ENCODE measurements at places on chromosomes 2 and 18. TPM values are rescaled to one million over a fixed set of nuclear protein-coding genes. Genes with fewer than 3 reads are reported as not detected.

GRCh38 chr2:82879803-82880202 lies 1579.3 kb downstream of the SUCLG1 start:
- no peak for DNase-seq

DNA sequence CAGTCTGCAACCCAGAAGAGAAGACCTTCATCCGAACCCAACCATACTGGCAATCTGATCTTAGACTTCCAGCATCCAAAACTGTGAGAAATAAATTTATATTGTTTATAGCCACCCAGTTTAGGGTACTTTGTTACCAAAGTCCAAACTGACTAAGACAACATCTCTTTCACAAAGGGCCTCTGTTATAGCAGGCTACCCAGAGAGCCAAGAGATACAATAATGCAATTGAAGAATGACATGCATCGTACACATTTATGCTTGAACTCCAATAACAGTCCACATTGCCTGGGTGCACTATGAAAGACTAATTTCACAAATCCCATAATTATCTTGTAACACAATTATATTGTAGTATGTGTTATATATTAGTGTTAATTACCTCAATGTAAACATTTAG lies 39.1 kb upstream of the ANKRD44 start:
- no peak for DNase-seq

- DNase-seq: no peak
These were observed 101.9 kb downstream of the ACTR2 start for GRCh38 chr2:65329525-65329924.

GRCh38 chr18:78984941-78985784 lies 5.5 kb downstream of the SALL3 start:
- DNase-seq: peak; percentile 16

Gene ALLC
- total RNA-seq: not detected

DNA sequence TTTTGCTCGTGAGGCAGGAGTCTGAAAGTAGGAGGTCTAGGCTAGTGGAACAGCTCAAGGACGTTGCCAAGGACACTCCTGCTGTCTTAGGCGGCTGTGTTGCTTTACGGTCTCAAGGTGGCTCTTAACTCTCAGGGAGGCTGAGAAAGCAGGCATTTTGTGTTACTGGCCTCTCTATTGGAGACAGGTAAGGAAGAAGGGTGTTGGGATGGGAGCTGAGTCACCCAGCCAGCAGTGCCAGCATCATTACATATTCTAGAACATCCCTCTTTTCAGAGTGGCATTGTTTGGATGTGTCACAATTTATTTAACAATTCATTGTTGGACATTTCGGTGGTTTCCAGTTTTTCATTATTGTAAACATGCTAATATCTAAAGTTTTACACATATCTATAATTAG lies 30.8 kb upstream of the TMEM214 start:
- DNase-seq: no peak

DNA sequence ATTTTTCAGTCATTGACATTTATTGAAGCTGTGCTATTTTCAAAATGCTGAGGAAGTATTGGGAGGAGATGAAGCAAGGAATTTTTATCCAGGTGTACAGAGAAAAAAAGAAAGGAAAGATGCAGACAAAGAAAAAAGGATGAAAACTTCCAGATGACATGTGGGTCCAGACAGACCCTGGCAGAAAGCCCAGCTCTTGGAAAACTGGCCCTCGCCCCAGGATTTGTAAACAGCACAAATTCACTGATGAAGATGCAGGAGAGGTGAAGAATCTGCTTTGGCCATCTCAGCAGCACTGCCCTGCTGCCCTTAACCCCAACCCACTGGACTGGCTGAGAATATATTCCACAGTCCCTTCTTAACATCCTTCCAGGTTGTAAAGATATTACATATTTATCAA lies 12.5 kb downstream of the TACR1 start:
- peak; percentile 11 for DNase-seq

- no peak for DNase-seq
These were observed 162.6 kb downstream of the QPCT start for GRCh38 chr2:37507051-37507410.

DNA sequence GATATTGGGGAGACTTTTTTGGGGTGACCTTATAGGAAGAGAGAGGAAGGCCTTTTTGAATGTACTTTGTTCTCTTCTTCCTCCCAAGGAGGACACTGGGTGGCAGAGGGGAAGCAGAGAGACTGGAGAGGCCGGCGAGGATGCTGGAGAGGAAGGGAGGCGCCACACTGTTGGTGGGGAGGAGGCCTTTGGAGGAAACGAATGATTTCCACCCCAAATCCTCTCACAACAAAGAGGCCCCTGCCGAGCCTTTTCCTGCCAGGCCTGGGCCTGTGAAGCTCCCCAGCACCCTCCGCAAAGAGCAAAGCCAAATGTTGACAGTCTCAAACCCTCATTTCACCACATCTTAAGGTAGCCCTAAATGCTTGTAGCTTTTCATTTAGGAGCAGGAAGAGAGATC lies 59.0 kb upstream of the UPP2 start:
- DNase-seq: no peak

DNA sequence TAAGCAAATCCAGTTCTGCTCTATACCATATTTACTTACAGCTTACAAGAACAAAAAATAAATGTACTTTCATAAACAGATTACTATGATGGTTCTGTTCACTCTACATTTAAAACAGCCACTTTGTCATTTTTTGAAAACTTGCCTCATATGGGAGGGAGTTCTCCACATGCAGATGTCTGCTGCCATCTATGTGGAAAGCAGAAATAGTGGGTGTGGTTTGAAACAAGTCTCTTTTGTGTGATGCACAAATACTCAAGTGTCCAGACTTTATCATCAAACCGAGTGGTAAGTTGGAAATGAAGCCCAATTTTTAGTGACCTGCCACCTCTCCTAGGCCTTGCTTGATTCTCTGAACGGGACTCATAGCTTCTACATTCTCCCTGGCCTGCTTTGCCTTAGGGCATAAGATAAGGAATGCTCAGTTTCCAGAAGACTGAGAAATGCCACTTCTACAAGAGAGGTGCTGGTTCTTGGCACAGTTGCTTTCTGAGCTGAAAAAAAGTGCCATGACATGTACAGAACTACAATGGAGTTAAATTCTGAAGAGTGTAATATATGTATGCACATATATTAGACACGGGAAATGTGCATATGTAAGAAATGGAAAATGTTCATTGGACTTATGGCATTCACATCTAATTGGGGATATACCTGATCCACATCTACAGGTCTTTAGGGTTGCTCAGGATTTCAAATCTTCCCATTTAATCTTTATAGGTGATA lies 221.0 kb downstream of the SLC8A1 start:
- no peak for DNase-seq

DNA sequence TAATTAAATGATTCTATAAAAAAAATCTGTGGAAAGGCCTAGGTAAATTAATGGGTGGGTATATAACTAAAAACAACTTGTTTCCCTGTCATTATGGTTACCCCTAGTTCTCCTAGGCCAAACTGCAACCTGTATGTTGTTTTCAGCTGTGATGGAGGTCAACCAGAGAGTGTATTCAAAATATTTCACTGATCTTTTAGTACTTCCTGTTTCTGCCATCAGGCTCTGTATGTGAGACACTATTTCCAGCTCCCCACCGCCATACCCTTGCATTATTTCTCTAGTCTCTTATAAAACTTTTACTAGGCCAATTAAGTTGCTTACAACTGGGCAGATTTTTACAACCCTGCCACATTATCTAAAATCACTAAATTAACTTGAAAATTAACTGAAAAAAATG lies 21.0 kb upstream of the CDKL4 start:
- no peak for DNase-seq

Gene CTAGE1
- 0.43 TPM for total RNA-seq

DNA sequence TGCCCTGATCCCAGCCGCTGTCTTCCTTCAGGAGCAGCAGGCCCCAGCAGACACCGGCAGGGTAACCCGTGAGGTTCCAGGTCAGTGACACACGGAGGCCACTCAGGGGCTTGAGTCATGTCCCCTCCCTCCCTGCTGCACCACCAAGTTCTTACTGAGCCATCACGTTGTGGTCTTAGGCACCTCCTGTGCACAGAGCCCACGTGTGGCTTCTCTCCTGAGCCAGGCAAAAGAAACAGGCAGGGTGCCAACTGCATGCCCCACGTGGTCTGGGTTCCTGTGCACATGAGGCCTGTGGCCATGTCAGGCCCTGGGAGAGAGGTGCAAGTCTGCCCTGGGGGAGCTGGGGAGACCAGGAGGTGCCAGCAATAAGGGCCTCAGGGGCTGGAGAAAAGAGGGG lies 264.8 kb downstream of the KLHL29 start:
- DNase-seq: no peak

Gene CLIP4
- 61.5 TPM for total RNA-seq

DNA sequence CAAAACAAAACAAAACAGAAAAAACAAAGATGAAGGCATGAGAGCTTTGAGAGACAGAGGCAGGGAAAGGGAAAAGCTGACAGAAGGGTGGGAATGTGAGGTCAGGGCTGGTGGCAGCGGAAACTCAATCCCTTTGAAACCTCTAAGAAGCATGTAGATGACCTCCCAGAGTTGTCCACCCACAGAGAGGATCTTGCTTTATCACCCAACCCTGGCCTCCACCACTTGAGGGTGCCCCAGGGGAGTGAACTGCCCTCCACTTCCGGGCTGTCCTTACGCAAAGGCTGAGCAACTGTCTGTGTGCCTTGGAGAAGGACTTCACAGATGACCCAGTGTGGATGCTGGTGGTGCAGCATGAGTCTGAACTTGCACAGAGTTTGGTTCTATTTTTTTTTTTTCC lies 26.7 kb downstream of the PDCL3 start:
- DNase-seq: peak; percentile 14

GRCh38 chr2:206783718-206784117 lies 18.3 kb downstream of the FASTKD2 start:
- DNase-seq: no peak

GRCh38 chr2:209424199-209424701 lies 403 bp downstream of the MAP2 start:
- DNase-seq: no peak

Gene LRRC30
- total RNA-seq: not detected

Data from fibroblast of villous mesenchyme (primary cell).